CD4-positive, alpha-beta T cell treated with Interleukin-1 beta for 1 hour (primary cell): ENCODE measurements at places on chromosomes 3 and 15.

GRCh38 chr3:52314489-52314888 is 1.6 kb upstream of the DNAH1 start:
- no peak for DNase-seq

DNA sequence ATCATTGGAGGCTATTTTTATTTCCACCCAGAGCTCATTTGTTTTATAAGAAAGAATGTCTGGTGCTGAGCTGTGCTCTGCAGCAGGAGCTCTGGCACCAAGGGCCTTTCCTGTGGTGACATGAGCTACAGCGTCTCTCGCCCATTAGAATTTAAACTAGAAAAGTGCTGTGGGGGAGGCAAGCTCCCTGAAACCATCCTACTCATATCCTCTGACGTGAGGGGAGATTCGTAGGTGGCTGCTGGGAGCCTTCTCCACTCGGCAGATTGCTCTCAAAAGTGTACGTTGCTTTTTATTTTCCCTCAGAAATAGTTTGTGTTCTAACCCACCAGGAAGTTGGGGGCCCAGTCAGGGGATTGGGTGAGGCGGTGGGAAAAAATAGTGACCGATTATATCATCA is 76.3 kb upstream of the ARHGEF3 start:
- DNase-seq: peak; percentile 26

DNA sequence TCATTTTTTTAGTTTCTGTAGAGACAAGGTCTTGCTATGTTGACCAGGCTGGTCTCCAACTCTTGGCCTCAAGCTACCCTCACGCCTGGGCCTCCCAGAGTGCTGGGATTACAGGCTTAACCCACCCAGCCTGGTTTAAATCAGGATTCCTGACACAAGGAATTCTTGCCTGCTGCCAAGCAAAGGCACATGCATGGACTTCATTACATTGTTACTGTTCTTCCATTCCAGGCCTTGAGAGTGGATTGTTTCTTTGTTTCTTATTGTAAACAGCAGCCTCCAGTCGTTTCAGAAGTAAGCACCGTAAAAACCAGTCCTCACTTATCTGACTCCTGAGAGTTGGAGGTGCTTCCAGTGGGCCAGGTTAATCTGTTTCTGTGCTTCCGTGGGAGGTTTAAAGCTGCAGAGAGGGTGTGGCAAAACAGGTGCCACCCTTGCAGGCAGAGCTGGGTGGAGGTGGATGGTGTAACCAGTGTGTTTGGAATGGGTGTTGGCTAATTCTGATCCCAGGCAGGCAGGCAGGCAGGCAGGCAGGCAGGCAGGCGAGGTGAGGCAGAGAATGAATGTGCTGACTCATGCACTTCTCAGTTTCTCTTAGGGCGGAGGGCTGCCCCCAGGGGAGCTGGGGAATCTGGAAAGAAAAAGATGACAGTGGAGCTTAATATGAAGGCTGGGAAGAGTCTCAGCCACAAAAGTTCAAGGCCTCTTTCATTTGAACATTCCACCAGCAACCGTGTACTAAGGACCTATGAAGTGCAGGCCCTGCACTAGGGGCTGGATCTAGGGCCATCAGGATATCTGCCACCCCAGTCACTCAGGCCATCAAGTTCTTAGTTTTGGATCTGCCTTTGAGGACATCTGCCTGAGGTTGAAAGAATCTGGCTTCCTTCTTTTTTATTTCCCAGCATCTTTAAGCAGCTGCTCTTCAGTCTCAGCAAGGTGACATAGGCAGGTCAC is 37.0 kb upstream of the CDCP1 start:
- no peak for DNase-seq

DNA sequence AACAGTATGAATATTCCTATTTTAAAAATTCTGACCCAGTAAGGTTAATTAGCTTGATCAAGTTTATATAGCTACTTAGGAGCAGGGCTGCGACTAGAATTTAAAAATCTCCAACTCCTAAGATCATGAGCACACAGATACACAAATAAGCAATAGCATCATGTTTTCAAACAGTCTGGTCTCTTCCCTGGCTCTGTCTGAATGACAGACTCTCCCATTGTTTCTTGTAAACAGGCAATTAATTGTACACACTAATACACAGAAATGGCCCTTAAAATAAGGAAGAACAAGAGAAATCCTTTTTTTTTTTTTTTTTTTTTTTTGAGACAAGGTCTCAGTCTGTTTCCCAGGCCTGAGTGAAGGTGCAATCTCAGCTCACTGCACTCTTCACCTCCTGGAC is 1064.4 kb upstream of the CFAP20DC start:
- DNase-seq: no peak

DNA sequence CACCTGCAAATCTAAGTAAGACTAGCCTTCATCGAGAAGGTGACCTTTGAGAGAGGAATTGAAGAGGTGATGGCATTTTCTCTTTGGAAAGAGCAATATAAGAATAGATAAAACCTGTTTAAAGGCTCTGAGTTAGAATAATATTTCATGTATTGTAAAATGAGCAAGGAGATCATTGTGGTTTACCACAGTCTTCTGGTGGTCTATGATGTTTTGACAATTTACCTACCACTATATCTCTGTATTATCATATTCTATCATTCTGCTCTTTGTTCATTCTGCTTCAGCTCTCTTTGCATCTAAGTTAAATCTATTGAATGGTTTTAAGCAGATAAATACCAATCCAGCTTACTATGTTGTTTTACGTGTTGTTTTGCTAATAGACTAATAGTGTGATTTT is 982.3 kb downstream of the SI start:
- no peak for DNase-seq

DNA sequence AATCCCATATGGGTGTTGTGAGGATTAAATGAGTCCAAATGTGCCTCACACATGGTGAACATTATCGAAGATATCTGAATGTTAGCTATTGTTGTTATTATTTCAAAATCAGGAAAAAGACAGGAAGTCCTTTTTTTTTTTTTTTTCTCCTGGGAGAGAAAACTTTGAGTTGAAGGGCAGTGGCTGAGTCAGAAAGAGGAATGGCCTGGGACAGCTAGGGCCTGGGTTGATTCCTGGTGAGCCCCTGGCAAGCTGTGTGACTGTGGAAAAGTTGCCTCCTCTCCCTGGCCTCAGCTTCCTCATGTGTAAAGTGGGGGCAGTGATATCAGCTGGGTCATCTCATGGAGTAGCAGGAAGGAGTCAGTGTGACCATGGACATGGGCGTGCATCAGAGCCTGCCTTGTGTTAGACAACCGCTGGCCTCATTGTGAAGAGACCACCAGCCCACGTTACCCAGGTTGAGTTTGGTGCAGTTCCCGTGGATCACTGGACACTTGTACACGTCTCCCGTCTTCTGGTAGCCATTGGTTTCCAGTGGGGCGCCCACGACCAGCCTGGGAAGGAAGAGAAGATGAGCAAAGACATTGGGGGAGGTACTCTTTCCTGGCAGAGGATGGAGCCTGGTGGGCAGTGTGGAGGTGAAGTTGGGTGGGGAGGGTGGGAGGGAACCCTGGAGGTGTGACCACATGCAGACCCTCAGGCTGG is 63.1 kb downstream of the ITGA11 start:
- DNase-seq: no peak

- DNase-seq: no peak
Measured at GRCh38 chr3:80238152-80238551, 470.4 kb upstream of the ROBO1 start.

DNA sequence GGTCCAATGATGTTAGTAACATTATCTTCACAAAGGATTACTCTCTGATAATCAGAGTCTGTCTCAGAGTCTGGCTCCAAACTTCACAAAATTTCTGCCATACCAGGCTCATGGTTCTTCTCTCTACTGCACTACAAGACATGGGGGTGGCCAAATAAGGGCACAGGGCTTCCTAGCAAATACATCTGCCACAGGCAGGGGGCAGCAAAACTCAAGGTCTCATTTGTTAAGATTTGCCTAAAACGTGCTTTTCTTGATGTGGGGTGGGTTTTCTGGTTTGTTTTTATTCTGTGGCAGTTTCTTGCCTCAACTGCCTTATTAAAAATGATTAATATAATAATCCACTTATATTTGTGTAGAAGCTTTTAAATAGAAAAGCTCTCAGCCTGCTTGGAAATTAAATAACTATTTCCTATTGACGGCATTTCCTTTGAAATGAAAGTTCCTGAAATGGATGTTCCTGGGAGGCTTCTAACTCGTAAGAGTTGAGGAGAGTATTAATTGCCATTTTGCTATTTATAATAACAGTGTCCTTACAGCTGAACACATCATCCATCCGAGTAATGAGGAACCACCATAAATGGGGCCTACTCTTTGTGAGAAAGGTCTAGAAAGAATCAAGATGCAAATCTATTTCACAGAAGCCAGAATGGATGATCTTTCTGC is 53.8 kb downstream of the SST start:
- DNase-seq: peak; percentile 41

DNA sequence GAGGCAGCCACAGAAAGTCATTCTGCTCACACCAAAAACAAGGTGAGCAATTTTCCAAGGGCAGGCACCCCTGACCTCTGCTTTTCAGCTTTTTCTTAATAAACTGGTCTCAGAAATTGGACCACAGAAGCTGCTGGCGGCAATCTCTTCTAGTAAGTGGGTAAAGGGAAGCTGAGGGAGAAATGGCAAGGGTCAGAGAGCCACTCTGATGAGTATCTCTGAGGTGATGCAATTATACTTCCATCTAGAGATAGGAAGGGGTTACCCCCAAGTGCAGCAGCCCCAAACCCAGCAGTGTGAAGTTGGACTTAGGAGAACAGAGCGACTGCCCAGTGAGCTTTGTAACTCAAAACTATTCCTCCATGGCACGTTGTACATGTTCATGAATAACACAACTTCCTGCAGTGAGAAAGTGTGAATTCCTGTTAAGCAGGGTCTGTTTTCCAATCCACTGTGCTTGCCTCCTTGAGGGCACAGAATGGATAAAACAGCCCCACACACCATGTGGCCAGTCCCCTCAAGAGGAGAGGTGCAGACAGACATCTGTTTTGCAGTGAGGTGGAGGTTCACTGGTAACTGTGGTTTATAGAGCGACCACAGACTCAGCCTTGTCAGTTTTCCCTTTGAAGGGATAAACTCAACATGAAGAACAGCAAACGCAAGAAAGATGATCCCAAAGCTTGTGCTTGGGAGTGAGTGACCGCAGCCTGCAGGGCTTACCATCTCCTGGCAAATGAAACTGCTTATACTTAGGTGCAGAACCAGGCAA is 683.4 kb upstream of the CFAP20DC start:
- no peak for DNase-seq

DNA sequence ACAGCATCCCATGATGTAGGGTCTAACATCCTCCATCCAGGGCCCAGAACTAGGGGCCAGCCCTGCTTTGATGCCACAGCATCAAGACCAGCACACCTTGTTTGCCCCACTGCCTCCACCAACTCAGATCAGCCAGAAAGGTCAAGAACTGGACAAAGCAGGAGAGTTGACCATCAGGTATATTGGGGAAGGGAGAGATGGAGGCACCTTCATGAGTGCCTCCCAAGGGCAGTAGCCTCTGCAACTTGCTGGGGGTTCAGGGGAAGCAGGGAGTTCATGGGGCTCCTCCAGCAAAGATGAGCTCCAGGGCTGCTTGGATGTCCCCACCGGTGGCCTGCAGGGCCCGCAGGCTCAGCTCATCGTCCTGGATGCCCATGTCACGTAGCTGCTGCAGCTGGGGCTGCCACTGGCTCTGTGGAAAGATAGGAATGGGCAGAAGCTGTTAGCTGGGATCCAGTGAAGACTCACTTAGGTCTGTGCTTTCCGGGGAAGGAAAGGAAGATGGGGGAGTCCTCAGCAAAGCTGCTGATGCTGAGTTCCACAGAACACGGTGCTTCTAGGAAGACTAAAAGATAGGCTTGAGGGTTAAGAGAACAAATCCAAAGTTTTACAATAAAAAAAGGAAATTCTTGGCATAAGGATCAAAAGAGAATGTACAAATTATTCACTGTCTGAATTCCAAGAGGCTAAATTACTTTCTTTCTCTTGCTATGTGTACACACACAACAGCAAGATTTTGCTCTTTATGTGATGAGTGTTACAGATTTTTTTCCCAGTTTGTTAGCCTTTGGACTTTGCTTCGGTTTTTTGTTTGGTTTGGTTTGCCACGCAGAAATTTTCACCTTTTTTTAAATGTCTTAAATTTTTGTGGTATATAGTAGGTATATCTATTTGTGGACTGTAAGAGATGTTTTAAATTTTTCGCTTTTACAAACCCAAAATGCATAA is 12.3 kb upstream of the SEMA7A start:
- DNase-seq: no peak

DNA sequence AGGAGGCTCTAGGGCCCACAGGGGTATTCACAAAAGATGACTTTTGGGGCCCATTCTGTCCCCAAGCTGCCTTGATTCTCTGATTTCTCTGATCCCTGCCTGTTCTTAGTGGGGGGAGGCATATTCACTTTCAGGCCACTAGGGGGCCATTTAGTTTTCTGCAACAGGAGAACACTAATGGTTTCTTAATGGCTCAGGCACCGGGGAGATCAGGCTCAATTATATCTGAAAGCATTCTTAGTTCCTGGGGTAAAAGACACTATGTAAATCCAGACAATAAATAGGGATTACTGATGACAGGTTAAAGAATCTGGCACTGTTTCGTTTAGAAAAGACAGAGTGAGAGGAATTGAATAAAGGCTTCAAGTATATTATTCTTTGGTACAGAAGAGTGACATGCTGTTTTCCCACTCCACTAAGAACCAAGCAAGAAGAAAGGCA is 2.5 kb upstream of the INAFM2 start:
- DNase-seq: peak; percentile 66

DNA sequence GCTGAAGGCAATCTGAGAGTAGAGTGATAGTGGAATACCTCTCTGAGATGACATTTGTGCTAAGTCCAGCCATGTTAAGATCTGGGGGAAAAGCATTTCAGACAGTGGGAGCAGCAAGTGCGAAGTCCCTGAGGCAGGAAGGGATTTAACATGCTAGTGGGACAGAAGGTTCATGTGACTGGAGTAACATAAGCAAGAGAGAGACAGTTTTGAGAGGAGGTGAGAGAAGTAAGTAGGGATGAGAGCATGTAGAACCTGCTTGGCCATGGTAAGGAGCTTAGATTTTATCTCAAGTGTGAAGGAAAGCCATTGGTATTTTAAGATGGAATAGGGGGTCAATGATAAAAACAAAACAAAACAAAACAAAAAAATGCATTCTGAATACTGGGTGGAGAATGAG is 358.6 kb upstream of the KCNH8 start:
- DNase-seq: no peak

DNA sequence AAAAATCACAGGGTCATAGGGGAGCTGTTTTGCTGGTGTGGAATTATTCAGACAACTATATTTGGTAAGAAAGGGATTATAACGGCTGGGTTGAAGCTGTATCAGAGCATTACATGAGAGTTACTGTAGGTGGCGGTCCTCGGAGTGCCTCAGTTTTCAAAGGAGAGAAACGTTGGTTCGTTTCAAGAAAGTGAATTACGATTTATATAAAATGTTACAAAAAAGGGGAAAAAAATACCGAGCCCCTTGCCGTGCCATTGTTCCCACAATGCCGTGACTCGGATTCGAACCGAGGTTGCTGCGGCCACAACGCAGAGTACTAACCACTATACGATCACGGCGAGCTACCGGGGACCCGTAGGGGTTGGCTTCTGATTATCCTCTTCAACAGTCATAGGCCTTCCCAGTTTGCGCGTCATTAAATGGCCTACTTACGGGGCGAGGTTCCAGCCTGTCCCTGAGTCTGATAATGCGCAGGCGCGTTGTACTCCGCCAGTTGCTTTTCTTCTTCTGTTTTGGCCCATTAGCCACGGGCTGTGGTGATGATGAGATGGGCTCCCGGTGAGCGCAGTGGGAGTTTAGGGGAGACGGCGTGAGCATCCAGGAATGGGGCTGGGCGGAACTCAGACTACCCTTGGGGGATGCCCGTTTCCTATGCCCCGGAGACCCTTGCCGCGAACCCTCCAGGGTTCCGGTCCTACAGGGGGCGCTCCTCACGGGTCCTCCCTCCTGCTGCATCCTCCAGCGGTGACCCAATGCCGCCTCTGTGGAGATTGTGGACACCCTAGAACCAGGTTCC is 10.8 kb upstream of the SHF start:
- DNase-seq: peak; percentile 98

- no peak for DNase-seq
Measured at GRCh38 chr3:77256584-77257503, 216.9 kb downstream of the ROBO2 start.
